ENCODE measurements at places on chromosomes 2 and 18.

GRCh38 chr2:110113961-110114591 is 1.5 kb downstream of the MALL start:
- no peak for DNase-seq

- DNase-seq = no peak
Measured at GRCh38 chr2:191688934-191689695, 11.2 kb downstream of the NABP1 start.

DNA sequence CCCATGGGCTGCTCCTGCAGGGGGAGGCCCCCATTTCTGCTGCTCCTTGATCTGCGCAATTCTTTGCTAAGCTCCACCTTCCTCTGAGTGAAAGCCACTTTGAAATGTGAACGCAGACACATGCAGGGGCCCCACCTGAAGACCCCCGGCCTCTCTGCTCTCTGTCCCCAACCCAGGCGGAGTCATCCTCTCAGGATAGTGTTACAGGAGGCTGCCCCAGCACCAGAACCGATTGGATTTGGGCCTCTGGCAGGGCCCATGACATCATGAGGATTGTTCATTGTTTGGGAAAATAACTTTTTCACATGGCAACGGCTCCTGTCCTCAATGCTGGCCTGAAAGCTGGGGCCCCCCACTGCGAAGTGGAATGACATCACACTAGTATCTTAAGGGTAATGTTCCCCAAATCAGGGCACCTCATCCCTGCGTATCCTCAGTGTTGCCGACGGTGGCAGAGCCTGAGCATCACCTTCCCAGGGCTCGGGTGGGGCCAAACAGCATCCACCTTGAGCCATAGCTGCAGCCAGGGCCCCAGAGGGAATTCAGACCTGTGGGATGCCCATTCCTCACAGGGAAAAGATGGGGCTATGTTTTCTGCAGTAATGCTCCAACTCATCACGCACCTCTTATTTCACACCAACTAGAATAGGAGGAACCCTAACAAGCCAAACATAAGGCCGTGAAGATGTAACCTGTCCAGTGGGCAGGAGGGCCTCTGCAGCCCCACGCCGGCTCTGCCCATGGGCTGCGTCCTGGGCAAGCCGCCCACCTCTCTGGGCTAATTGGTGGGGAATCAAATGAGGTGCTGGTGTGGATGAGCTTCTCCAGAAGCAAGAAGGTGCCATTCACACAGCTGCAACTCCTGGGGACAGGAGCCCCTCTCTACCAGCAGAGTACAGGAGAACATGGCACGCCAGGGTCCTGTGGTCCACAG is 2.7 kb upstream of the ERFE start:
- no peak for DNase-seq

DNA sequence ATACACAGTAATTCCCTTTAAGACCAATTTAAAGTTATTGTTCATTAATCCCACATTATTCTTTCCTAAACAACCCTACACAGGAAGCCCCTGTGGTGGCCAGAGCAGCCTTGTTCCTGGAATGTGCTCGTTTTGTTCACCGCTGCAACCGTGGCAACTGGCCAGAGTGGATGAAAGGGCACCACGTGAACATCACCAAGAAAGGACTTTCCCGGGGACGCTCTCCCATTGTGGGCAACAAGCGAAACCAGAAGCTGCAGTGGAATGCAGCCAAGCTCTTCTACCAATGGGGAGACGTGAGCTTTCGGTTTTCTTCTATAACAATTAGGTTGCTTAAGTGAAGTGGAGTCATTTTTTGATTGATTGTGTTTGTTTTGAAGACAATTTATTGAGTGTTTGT is 101.0 kb downstream of the UNC80 start:
- no peak for DNase-seq

- DNase-seq = no peak
Measured at GRCh38 chr2:152336119-152336853, 1.3 kb downstream of the FMNL2 start.

DNA sequence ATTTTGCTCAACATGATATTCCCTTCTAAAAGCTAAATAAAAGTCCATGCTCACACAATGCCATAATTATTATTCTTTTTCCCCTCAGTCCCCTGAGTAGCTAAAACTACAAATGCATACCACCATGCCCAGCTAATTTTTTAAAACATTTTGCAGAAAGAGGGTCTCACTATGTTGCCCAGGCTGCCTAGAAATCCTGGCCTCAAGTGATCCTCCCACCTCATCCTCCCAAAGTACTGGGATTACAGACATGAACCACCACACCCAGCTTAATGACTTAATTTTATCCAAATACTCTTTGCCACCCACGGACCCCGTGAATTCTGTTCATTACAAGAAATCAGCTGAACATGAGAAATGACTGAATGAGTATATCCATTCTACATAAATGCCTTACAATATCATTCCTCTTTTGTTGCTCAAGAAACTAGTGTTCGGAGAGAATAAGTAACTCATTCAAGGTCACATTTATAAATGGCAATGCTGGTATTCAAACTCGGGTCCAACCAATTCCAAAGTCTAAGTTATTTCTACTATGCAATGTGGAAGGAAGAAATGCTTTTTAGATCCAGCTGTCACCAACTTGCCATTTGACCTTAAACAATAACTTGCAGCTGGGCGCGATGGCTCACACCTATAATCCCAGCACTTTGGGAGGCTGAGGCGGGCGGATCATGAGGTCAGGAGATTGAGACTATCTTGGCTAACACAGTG is 59.8 kb downstream of the NOL10 start:
- DNase-seq = no peak

DNA sequence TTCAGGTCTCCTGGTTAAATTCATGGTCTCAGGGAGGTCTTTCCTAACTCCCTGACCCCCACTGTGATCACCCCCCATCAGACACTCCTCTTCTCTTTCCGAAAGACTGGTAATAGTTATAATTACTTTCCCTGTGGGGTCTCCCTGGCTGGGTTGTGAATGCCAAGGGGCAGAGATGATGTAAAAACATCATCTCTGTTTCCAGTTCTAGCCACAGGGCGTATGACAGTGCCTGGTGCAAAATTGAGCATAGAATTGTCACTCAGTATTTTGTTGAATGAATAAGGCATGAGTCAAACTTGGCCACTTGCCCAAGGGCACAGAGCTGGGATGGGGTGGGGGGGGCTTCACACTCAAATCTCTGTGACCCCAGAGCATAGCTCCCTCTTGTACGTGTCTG is 65.2 kb downstream of the LTBP1 start:
- DNase-seq = no peak

DNA sequence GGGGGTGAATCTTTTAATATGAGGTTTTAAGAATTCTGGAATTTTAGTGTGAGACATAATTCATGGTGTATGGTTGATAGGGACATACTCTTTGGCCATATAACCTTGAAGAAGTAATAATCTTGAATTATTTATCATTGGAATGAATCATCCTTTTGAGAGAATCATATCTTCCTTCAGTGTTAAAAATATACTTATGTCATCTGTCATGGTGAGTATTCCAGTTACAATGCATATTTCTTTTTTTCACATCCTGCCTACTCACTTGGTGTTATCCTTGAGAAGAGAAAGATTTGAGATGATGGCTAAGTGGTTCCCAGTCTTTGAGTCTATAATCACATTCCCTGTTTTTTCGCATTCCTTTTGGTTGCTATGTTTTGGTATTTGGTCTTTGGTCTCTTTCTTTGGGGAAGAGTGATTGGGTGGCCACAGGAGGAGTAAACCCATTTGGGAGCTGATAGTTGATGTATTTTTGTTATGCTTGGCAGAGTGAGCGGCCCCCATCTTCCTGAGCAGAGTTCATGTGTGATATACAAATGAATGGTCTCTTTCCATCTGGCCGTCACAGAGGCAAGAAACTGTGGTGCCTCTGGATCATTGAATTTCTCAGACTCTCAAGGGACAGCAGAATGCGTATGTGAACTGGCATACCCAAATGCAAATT is 21.6 kb downstream of the ASAP2 start:
- no peak for DNase-seq

- peak; percentile 83 for DNase-seq
Measured at GRCh38 chr2:26330114-26330549, 15.8 kb upstream of the SELENOI start.

GRCh38 chr18:50694147-50694546 is 125.7 kb downstream of the MRO start:
- no peak for DNase-seq

GRCh38 chr2:12099374-12099773 is 352.9 kb downstream of the LPIN1 start:
- no peak for DNase-seq

- DNase-seq = no peak
Measured at GRCh38 chr18:78857314-78858150, 122.1 kb upstream of the SALL3 start.

- no peak for DNase-seq
Measured at GRCh38 chr2:158618891-158619490, 162.2 kb downstream of the PKP4 start.

DNA sequence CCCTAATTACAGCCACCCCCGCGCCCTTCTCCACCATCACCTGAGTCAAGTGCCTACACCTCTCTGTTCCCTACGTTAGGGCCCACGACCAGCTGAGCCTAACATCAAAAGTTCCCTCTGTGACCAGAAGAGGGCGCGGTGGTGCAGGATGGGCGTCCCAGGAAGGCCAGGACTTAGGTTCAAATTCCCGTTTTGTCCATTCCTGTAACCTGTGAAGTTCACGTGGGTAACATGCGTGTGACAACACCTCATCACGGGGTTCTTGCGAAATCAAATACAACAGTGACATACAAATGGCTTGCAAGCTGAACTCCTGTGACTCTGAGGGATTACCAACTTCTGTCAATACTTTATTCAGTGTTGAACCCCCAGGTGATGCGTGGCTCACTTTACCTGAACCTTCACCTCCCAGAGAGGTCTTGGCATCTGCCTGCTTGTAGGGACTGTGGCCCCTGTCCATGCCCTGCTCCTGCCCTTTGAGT is 207.9 kb downstream of the ARL4C start:
- peak; percentile 37 for DNase-seq

GRCh38 chr2:140589696-140590095 is 1541.1 kb downstream of the LRP1B start:
- no peak for DNase-seq

- no peak for DNase-seq
Measured at GRCh38 chr18:27991391-27991790, 185.5 kb downstream of the CDH2 start.

DNA sequence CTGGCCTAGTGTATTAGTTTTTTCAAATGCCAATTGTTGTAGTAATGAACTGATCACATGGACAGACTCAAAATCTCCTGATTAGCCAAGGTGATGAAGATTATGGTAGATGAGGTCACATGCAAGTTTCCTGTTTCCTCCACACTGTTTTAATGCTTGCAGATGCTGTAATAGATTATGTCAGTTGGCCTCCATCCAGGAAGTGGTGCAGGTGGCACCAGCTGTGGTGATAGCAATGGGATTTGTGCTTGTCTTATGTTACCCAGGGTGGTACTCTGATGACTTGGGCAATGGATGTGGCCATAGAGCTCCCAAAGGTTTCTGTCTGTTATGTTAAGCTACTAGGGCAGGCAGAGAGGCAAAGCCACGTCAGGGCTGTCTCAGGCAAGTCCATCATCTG is 332.9 kb upstream of the DDX18 start:
- DNase-seq = no peak

- DNase-seq = no peak
Measured at GRCh38 chr2:147663153-147663961, 181.5 kb upstream of the ACVR2A start.

DNA sequence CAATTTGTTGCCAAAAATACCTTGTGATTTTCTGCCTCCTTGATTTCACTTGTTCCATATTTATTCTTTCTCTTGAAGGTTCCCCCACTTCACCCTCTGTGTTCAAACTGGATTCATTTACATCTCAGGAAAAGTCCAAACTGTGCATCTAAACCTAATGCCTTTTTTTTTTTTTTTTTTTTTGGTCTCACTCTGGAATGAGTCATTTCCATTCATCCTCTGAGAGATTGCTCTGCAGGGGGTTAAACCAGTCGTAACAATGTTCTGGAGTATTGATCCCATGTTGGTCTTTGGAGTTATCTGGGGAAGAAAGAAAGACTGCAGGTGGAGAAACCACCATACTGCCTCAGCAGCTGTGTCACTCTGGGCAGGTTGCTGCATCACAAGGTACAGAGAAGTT is 119.7 kb downstream of the TACR1 start:
- no peak for DNase-seq

DNA sequence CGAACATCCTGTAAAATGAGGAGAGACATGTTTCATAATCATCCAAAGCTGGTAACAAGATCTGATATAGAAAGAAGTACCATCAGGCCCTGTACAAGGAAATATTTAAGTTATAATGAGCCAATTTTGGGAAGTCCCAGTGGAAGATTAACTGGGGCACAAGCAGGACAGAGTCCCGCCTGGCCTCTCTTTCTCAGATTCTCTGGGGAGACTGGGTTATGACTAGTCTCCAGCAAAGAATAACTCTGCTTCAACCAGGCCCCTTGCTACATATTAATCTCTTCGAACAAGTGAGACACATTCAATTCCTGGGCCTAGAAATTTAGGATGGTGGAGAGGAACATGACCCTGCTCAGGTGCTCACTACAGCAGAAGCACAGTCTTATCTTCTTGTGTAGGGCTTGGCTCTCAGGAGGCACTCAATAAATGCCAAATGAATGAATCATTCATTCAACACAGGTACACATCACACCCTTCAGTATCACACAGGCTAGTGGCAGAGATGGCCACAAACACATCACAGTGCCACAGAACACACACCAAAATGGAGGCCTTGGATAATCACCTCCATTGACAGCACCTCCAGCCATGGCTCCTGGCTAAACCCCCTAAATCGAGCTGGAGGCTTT is 46.4 kb upstream of the RNF152 start:
- DNase-seq = no peak

DNA sequence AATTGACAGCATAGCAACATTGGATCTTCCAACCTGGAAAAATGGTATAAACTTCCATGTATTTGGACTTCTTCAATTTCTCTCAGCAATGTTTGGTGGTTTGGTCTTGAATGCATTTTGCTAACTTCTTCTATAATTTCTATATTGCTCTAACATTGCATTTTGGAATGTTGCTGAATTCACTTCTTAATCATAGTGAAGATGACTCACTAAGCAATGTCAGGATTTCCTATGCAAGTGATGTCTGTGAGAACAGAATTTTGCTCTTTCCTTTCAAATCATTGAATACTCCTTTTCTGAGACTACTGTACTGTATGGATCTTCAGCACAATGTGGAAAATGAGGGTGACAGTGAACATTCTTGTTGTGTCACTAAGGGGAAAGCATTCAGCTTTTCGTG is 28.9 kb upstream of the CDH19 start:
- DNase-seq = no peak

GRCh38 chr2:1514391-1515072 is 101.3 kb downstream of the TPO start:
- no peak for DNase-seq

GRCh38 chr2:239315308-239315707 is 85.5 kb downstream of the HDAC4 start:
- no peak for DNase-seq

- DNase-seq = no peak
Measured at GRCh38 chr2:142119347-142119746, 11.5 kb downstream of the LRP1B start.

GRCh38 chr2:216653931-216654365 is 20.7 kb downstream of the IGFBP2 start:
- no peak for DNase-seq
